ENCODE measurements at places on chromosomes 7 and 10.
A peak's percentile ranks its signal among the peaks of the same experiment; 100 is the strongest.

GRCh38 chr7:118005026-118005425 lies 131.8 kb upstream of the CTTNBP2 start:
- no peak for DNase-seq

GRCh38 chr7:143408686-143409561 lies at the start of gene EPHA1:
Gene EPHA1, minus strand, starts transcription at chr7:143408856. Its CDS starts 51 bp downstream, at chr7:143408805.
- peak; percentile 56 for DNase-seq

DNA sequence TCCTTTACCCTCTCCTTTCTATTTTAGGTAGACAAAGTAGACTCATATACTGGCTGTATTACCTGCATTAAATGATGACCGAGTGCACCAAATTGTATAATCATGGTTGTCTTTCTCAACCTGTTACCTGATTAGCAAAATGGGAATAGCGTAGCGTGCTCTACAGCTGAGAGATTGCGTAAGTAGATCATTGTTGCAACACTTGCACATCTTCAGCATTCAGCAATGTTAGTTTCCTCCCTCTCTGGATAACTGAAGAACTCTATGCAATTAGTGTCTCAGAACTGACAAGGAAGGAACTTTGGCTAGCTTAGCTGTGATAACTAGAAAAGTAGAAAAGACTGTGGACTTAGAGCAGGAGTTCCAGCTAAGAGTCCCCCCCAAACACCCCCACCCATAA lies 787.4 kb downstream of the PHTF2 start:
- DNase-seq, result no peak

DNA sequence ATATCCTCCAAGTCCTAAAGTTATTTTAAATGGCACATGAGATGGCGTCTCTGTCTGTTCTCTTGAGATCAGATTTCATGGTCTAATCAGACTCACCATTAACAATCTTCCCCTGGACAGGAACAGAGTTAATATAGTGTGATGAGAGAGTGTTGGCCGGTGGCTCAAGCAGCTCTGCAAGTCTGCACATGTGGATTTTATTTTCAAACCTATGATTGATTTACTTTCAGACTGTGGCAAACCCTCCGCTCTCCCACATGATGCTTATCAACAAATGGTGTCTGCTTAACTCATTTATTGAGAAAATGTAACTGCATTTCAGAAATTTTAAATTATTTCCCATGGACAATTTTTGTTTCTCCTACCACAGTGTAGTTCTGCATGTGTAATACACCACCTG lies 46.5 kb upstream of the HGF start:
- no peak for DNase-seq

- DNase-seq, result no peak
Measured at GRCh38 chr7:91633013-91633441, 247.5 kb downstream of the MTERF1 start.

GRCh38 chr7:112262036-112262435 lies 55.5 kb downstream of the ZNF277 start:
- no peak for DNase-seq

GRCh38 chr10:98536551-98536950 lies 89.8 kb upstream of the HPS1 start:
- no peak for DNase-seq

- no peak for DNase-seq
Measured at GRCh38 chr10:128804411-128804810, 662.6 kb upstream of the MGMT start.

DNA sequence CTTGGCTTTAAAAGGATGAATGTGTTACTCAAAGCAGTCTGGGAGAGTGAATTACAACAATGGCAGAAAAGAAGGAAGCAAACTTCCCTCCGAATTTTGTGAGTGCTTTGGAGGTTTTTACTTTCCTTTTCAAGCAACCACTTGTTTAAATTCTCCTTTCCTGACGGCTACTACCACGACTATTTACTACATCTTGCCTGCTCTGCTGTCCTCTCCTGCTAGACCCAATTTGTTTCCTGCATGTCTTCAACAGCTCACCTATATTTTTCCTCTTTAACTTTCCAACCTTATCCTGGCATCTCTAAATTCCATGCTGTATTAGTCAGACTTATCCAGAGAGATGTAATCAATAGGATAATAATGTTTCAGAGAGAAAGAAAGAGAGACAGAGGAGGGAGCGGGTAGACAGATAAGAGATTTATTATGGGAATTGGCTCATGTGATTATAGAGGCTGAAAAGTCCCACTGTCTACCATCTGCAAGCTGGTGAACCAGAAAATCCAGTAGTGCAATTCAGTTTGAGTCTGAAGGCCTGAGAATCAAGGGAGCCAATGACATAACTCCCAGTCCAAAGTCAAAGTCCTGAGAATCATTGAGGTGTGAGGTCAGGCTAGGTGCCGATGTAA lies 42.8 kb upstream of the SLC13A1 start:
- no peak for DNase-seq

DNA sequence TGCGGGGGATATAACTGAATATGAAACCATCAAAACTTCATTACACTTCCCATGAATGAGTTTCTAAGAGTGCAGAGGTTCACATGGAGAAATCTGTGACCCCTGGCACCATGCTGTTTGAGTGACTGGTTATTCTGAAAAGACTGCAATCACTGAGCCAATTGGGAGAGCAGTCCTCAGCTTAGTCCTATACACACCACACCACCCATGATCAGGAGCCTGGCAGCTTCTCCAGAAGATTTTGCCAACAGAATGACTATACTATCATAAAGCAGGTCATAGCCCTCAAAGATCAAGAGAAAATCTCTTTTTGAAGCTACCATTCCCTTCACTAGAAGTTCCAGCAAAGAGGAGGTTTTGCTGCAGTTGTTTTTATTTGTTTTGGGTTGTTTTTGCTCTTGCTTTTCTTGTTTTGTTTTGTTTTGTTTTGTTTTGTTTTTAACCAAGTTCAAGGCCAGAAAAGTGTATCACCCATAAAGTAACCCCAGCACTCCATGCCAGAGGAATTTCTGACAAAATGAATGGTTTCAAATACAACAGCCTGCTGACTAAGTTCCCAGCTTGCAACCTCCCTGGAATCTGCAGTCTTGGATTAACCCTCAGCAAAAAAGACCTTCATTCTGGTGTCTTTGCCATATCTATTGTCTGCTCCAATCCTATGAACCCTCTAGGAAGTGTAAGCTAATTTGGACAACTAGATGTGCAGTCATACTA lies 19.7 kb upstream of the HGF start:
- no peak for DNase-seq

GRCh38 chr10:103648636-103649532 lies 155.4 kb downstream of the NEURL1 start:
- no peak for DNase-seq

DNA sequence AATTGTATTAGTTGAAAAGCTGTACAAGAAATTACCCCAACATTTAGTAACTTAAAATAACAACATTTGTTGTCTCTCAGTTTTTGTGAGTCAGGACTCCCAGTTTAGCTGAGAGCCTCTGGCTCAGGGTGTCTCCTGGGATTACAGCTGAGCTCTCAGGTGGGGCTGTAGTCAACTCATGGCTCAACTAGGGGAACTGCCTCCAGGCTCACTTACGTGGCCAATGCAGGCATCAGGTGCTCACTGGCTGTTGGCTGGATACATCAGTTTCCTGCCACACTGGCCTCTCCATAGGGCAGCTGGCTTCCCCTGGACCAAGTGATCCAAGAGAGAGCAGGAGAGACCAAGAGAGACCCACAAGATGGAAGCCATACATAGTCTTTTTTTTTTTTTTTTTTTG lies 17.5 kb downstream of the CCNY start:
- no peak for DNase-seq

DNA sequence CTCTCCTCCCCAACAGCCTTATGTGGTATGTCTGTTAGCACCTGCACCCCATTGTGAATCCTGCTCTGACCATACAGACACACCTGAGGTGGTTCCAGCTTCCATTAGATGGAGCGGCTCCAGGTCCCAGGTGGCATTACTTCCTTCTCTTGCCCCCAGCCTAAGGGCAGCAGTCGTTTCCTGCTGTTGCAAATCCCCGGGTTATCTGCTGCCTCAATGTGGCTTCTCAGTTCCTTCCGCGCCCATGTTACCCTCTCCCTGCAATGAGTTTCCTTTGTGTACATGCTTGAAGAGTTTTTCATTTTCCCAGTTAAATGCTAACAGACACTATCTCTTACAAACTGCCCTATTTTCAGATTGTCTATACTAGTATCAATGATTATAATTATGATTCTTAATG lies 62.8 kb upstream of the PRKCQ start:
- no peak for DNase-seq

- DNase-seq, result no peak
Measured at GRCh38 chr7:28199021-28199510, 18.5 kb upstream of the JAZF1 start.

- no peak for DNase-seq
Measured at GRCh38 chr10:67819768-67820204, 18.2 kb downstream of the DNAJC12 start.

GRCh38 chr10:44008270-44008916 lies 359.7 kb upstream of the ZNF32 start:
- no peak for DNase-seq

DNA sequence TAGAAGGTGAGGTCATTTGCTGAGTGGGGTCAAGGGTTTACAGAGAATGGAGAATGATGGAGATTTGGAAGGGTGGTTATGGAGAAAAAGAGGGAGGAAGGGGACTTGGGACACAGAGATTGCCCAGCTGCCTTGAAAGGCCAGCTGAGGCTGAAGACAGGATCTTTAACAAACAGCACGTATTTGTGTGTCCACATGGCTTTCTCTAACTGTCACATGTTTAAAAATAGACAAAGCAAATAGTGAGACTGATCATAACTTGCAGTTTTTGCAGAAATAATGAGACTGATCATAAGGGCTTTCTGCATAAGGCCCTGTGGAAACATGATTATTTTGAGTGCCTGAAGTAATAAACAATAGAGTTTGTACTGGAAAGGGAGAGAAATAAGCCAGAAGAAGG lies 212.7 kb downstream of the HDAC9 start:
- no peak for DNase-seq

DNA sequence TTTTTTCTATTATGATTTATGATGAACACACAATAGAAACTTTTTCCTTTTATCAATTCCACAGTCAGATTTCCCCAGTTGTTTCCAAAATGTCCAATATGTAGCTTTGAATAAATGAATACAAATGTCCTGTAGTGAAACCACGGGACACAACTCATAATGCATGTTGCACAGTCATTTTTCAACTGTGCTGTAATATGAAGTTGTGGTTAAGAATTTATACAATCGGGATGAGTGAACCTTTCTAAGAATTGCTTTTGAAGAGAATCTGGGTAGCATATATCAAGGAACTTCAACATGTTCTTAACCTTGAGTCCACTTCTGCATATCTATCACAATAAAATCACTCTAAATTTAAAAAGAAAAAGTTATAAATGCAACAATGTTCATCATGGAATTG lies 14.6 kb upstream of the ST7 start:
- no peak for DNase-seq

DNA sequence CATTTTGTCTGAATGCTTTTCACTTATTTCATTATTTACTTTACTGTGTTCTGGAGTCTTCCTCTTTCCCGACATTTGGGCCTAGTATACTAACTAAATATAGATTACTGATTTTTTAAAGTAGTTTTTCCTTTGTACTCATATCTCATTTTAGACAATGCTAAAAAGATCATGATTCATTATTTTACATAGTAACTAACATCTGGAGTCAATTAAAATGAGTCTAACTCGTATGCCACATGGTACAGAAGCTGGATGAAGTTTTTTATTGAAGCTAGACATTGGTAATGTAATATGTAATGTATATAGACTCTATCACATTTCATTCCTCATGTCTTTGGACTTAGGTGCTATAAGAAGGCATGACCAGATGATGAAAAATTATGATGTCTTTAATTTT lies 156.3 kb upstream of the HGF start:
- DNase-seq, result no peak

- no peak for DNase-seq
Measured at GRCh38 chr7:48811071-48811470, 113.3 kb upstream of the CDC14C start.

DNA sequence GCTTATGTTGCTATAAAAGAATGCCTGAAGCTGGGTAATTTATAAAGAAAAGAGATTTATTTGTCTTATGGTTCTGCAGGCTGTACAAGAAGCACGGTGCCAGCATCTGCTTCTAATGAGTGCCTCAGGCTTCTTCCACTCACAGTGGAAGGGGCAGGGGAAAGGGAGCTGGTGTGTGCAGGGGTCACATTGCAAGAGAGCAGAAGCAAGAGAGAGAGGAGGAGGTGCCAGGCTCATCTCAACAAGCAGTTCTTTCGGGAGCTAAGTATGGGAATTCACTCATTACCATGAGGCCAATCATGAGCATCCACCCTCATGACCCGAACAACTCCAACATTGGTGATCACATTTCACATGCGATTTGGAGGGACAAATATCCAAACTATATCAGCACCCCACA lies 17.2 kb upstream of the SLK start:
- DNase-seq, result no peak

DNA sequence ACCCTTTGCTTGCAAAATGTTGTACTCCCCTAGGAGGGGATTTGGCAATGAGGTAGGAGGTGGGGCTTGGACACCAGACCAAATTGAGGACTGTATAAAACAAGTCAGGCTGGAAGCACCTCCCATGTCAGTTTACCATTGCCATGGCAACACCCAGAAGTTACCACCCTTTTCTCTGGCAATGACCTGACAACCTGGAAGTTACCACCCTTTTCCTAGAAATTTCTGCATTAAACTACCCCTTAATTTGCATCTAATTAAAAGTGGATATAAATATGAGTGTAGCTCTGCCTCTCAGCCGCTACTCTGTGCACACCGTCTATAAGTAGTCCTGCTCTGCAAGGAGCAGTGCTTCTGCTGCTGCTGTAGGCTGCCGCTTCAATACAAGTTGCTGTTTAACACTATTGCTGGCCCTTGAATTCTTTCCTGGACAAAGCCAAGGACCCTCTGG lies 7.8 kb upstream of the BLNK start:
- DNase-seq, result no peak

- peak; percentile 72 for DNase-seq
Measured at GRCh38 chr10:6204063-6204340, 1.3 kb downstream of the PFKFB3 start.

DNA sequence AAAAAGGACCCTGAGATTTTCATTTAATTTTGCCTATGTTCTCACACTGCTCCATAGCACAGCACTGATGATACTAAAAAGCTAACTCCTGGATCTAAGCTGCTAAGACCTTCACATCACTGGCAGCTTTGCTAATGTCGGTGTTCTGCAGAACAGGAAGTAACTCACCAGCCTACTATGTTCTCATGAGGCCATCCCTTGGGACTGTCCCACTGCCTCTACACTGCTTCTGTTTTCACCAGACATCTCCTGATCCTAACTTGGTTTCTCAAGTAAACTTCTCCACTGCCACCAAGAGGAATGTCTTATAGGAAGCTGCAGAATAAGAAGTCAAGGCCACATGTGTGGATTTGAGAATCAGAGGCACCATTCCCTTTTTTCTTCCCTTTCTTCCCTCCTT lies 15.1 kb downstream of the HTR7 start:
- DNase-seq, result no peak

- no peak for DNase-seq
Measured at GRCh38 chr7:29400437-29400836, 163.2 kb upstream of the PRR15 start.

- DNase-seq, result no peak
Measured at GRCh38 chr7:70734411-70734810, 397.5 kb upstream of the GALNT17 start.

- no peak for DNase-seq
Measured at GRCh38 chr7:151853896-151854719, 22.8 kb downstream of the PRKAG2 start.

GRCh38 chr10:103985726-103986125 lies 18.8 kb downstream of the SLK start:
- no peak for DNase-seq

- DNase-seq, result no peak
Measured at GRCh38 chr10:6399231-6399741, 180.8 kb downstream of the PRKCQ start.

GRCh38 chr7:33760834-33761233 lies 144.5 kb upstream of the BMPER start:
- DNase-seq, result no peak

Data from stimulated activated CD4-positive, alpha-beta T cell treated with anti-CD3 and anti-CD28 coated beads, Interleukin-2, amount 100 ng/mL, for 24 hours (primary cell).